ENCODE measurements at places on chromosomes 3 and 15.

- no peak for DNase-seq
Measured at GRCh38 chr3:152269056-152269830, 514 bp downstream of the MBNL1 start.

DNA sequence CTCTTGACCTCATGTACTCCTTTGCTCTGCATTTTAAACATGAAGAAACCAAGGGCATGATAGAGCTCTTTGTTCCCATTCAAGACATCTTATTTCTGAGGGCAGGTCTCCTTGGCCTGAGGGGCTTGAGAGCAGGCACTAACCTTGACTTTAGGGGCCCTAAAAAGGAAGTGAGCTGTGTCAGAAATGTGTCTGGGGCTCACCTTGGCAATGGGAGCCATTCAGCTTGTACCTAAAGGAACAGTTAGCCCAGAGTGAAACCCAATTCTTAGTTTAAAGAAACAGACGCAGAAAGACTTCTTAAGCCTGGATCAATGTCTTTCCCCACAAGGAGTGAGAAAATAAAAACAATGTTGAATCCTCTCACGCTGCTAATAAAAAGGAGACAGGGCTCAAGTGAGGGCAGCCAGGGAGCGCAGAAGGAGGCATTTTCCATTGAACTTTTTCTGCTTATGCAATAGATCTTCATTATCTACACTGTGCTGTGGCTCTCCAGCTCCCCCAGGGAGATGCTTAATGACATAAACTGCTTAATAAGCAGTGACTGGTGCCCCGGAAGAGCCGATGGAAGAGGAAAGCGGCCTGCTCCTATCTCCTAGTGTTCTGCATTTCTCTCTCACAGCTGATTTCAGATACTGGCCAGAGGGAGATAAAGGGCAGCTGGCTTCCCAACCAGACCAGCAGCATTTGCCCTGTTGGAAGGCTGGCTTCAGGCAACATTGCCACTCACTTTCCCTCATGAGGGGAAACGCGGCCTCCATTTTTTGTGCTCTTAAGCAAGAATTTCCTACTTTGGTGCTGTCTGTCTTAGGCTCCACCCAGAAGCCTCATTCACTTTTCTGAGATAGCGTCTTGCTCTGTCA lies 152.0 kb downstream of the OPA1 start:
- no peak for DNase-seq

DNA sequence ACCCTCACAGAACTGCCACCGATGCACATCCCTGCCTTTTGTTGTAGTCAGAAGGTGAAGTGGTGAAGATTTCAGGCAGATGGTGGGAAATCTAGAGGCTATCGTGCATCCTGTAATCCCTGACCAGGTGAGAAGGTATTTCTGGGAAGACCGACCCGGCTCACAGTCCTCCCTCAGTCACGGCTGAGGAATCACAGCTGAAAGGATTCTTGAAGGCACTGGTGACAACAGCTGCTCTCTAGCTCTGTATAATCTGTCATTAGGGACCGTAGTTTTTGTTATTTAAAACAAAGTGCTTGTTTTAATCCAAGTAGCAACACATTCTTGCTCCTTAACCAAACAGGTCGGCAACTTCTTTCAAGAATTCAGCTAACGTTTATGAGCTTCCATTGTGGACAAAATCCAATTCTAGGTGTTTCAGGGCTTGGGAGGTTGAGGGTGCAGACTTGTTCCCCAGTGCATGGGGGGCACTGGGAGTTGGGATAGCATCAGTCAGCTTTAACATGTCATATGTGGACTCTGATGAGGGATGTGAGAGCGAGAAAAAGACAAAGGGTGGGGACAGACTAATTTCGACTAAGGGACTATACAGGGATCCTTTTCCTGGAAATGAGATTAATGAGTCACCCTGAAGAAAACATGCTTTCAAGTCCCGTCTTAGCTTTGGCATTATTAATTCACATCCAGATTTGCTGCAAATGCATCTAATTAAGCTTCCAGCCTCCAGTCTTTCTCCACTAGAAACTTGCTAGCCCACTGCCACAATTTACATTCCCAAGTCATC lies 141.0 kb upstream of the RASGRP1 start:
- DNase-seq, result peak; percentile 50

DNA sequence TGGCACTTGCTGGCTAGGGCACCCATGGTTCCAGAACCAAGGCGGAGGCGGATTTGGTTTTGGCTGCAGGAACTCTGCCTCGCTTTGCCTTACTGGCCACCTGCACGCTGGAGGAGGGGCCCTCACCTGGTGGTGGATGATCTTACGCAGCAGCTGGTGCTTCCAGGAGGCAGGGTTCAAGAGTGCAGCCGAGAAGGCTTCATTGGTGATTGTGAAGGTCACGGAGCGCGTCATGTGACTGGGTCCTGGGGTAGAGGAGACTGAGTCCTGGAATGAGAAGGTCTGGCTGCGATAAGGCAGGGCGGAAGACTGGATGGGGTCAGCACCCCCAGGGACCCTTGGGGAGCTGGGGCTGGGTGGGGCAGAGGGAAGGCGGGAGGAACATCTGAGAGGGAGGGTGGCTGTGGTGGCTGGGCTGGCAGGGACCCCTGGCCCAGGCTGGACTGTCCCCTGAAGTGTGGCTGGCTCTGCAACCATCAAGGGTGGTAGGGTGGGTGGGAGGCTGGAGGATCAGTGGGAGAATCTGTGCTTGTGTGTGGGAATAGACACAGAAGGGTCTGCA lies 25.8 kb upstream of the GOLGA6C start:
- no peak for DNase-seq

GRCh38 chr15:47542312-47542989 lies 174.9 kb upstream of the SEMA6D start:
- DNase-seq, result no peak

Measured in NCI-H524 treated with DMSO at 0.1 percent for 48 hours (cell line).